Stimulated activated CD8-positive, alpha-beta memory T cell treated with anti-CD3 and anti-CD28 coated beads, Interleukin-4, amount 100 ng/mL, for 4 hours (primary cell): ENCODE measurements at places on chromosomes 13 and 19.

DNA sequence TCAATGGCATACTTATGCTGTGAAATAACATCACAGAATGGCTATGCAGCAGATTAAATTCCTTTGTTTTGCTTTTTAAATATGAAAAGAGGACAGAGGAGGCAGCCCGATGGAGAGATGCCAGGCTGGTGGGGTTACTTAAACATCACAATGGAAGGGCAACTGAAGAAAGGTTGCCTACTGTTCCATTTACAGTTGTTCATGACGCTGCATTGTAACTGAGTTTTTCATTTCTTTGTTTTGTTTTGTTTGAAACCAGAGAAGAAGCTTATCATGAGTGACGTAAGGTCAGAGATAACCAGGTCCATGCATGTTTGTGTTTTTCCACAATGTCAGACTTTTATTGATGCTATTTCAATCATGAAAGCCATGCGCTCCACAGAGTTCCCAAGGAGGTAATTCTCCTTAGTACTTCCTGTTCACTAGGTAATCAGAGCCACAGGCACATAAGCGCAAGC, 273.8 kb downstream of the LHFPL6 start:
- DNase-seq = no peak

DNA sequence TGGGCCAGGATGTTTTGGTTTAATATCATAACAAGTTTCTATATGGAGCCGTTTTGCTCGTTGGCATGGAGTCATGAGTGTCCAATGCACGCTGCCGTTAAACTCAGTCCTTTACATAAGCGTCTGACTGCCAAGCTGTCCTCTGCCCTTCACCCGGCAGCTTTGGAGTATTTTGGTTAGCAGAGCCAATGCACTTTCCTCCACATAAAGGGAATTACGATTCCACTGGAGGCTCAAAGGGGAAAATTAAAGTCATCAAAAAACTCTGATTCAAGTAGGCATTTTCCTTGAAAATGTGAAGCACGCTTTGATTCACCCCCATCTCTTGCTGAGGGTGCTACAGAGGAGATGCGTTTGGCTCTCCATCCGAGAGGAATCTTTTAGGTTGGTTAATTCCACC, 144.4 kb upstream of the ARGLU1 start:
- DNase-seq = no peak

- no peak for DNase-seq
These were observed 8.0 kb downstream of the ELL start for GRCh38 chr19:18513868-18514267.

GRCh38 chr13:39317291-39317690, 279.0 kb downstream of the NHLRC3 start:
- no peak for DNase-seq

- no peak for DNase-seq
These were observed 80.6 kb downstream of the ZNF557 start for GRCh38 chr19:7149956-7150705.

DNA sequence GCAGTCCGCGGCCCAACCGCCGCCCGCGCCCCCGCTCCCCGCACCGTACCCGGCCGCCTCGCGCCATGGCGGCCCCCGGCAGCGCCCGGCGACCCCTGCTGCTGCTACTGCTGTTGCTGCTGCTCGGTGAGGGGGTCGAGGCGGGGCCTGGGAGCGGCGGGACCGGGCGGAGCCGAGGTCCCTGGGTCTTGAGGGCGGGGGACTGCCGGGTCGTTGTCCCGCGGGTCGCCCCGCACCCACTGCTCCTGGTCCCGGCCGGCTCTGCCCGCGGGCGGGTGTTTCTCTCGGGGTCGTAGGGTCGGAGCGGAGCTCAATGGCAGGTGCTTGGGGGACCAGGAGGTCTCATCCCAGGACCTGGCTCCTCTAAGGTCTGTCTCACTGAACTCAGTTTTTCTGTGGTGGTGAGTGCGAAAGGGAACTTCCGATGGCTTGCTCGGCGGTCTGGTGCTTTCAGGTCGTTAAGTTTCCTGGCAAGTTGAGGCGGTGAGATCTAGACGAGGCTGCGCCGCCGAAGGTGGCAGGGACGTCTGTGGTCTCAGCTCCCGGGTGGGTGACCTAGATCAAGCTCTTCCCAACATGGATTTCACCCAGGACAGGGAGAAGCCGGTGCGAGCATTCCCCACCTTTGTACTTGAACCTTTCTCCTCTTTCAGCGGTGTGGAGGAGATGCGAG, 467 bp downstream of the LAMP1 start:
- DNase-seq = peak; percentile 25

DNA sequence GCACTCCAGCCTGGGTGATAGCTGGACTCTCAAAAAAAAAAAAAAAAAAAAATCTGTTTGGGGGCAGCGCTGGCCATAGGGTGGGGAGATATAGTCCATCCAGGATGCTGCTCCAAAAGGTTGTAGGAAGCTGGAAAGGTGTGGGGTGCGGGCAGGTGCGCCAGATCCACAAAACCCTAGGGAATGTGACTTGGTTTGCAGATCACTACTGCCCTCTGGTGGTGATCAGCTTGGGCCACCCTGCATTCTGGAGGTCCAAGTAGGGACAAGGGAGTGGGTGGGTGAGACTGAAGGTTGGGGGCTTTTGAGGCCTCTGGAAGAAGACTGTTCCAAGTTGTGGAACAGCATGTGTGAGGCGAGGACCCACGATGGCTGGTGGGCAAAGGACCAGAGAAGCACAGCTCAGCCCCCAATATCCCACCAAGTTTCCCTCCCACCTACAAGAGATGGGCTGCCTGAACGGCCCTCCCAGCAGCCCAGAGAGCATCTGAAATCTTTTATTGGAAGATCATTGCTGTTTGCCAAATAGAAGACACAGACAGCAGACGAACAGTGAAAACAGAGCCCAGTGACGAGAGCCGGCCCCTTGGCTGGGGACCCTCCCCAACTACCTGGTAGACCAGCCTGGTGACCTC, 10.4 kb upstream of the TYK2 start:
- DNase-seq = peak; percentile 40

DNA sequence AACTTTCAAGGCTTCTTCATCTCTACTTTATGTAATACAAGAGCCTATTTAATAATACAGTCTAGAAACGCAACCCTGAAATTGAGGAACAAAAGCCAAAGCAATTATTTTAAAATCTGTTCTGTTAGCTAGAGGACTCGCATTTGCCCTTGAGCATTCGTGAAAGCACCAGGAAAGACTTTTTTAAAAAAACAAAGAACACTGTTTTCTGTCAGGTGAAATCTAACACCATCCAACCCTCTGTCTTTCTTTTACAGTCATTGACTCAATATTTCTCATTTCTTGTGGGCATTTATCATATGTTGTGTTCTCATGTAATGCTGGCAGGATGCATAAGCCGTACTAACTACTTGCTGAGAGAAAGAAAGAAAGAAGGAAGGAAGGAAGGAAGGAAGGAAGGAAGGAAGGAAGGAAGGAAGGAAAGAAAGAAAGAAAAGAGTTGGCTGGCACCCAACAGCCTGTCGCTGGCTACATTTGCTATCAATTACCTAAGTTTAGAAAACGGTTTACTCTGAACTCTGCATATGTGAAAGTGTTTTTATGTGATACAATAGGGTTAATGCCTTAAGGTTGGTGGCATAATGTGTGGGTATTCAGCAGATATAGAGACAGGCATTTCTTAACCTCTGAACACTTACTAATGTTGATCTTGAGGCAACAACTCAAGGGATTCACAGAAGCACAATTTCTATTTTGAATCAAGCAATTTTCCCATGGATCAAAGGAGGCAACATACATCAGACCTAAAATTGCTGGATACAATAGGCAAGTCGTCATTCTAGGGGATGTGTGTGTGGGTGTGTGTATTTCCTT, 445.4 kb downstream of the DCT start:
- no peak for DNase-seq

GRCh38 chr19:47227352-47228167, 3.4 kb downstream of the BBC3 start:
- DNase-seq = no peak

GRCh38 chr13:64164435-64164834, 2748.8 kb upstream of the PCDH20 start:
- no peak for DNase-seq

DNA sequence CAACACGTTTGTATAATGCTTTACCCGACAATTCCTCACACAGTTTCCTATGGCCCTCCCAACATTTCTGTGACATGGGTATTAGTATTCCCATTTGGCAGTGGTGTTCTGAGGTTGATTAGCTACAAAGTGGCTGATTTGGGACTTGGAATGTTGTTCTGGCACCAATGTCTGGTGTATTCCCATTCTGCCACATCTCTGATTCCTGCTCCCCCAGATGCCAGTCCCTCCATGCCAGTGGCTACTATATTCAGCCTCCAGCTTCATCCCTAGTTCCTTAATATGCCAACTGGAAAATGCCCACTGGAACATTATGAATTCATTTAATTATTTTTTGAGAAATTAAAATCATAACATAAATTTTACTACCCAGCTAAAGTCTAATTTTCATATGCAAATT, 60.6 kb upstream of the NBEA start:
- DNase-seq = no peak

DNA sequence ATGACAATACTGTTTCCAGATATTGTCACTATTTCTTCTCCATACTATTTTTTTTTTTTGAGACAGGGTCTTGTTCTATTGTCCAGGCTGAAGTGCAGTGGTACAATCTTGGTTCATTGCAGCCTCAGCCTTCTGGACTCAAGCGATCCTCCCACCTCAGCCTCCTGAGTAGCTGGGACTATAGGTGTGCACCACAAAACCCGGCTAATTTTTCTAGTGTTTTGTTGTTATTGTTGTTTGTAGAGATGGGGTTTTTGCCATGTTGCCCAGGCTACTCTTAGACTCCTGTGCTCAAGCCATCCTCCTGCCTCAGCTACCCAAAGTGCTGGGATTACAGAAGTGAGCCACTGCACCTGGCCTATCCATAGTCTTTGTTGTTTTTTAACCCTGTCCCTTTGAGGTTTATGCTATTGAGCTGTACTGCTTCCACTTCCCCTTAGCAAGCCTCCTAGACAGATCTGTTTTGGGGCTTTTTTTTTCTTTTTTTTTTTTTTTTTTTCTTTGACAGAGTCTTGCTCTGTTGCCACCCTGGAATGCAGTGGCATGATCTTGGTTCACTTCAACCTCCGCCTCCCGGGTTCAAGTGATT, 27.6 kb upstream of the MAP3K10 start:
- no peak for DNase-seq

- DNase-seq = no peak
These were observed 581.5 kb upstream of the KLF12 start for GRCh38 chr13:74715718-74716117.

DNA sequence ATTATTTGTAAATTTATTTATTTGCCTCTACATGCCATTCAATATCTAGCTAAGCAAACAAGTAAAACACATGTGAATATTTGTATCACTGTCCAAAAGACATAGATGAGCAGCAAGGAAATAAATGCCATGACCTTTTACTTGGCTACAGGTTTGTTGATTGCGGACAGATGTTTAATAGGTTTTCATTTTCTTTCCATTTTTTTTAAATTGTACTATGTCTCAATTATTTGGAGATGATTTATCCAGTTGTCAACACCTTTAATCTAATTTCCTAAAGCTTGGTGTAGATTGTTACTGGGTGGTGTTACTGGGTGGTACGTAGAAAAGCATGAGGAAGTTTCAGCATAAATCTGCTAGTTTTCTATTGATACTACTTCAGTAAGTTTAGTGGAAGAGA, 560.6 kb upstream of the SPRY2 start:
- DNase-seq = no peak

GRCh38 chr19:33781996-33782395, 14.7 kb upstream of the KCTD15 start:
- no peak for DNase-seq

GRCh38 chr19:13849991-13850909, 26.7 kb upstream of the NANOS3 start:
- no peak for DNase-seq

GRCh38 chr13:113624235-113624587, 33.8 kb downstream of the ATP4B start:
- no peak for DNase-seq

- no peak for DNase-seq
These were observed 19.2 kb upstream of the ZNF175 start for GRCh38 chr19:51551673-51552432.

DNA sequence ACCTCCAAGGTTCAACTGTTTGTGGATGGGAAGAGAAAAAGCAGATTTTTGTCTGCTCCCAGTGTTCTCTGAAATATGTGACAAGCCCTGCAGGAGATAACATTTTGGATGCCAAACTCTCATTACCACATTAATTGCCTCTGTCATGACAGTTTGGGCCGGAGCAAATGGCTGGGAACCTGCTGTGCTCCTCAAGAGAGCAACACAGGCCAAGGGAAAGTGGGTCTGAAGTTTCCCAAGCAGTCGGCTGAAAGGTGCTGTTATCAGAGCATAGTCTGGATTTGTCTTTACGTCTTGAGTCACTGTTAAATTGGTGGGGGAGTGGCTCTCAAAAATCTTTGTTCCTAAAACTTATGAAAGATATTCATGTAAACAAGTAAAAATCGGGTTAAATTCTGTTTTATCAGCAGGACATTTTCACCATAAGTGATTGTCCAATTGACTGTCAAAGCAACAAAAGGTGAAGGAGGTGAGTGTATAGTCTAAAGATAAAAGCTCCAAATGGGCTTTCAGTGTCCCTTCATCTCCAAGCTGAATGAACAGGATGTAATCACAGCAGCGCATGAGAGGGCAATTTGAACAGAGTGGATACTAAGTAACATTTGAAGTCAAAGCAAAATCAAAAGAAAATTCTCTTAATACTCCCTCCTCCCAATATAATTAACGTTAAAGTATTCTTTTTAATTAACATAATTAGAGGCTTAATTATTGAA, 844.8 kb downstream of the PCDH17 start:
- DNase-seq = no peak

- DNase-seq = no peak
These were observed 73.6 kb upstream of the STK24 start for GRCh38 chr13:98650396-98651107.

- DNase-seq = no peak
These were observed 22.0 kb upstream of the UBAC2 start for GRCh38 chr13:99178636-99179035.

DNA sequence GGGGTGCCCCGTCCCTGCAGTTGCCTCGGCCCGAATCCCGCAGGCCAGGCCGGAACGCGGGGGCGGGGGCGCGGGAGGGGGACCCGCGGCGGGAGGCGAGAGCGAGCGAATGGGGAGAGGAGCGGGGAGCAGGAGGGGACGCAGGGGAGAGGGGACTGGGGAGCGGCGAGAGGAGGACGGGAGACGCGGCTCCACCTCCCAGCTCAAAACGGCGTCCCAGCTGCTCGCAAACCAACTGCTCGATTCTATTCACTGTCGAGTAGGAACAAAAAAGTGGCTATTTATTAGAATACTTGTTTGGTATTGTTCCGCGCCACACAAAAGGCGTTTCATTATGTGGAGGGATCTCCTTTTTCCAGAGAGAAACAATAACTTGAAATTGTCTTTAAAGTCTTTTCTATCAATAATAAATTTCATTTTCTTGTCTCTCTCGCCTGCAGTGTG, 10.6 kb upstream of the SOX1 start:
- DNase-seq = no peak

GRCh38 chr19:36027696-36028095, 5.0 kb downstream of the CLIP3 start:
- no peak for DNase-seq

GRCh38 chr19:56699552-56699951, 28.0 kb upstream of the ZNF835 start:
- no peak for DNase-seq
